ENCODE measurements at places on chromosomes 11 and 22.

- no peak for DNase-seq
These were observed 119.1 kb upstream of the LRRC4C start for GRCh38 chr11:41578421-41579051.

DNA sequence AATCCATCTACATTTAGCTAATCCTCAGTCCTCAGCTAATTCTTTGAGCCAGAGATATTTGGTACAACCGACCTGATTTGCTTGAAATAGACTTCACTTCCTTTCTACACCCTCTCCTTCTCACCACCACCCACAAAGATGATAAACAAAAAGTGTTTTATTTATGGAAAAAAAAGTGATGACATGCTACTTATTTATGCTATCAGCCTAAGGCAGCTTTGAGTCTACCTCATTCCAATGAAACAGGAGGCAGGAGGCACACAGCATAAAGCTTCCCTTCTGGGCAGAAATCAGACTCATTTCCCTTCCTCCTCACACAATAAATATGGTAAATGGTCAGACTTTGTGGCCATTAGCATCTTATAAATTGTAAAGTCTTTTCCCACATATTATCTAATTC is 325.7 kb downstream of the SOX6 start:
- DNase-seq = no peak

GRCh38 chr11:47641600-47642098 is 710 bp downstream of the MTCH2 start:
- no peak for DNase-seq

DNA sequence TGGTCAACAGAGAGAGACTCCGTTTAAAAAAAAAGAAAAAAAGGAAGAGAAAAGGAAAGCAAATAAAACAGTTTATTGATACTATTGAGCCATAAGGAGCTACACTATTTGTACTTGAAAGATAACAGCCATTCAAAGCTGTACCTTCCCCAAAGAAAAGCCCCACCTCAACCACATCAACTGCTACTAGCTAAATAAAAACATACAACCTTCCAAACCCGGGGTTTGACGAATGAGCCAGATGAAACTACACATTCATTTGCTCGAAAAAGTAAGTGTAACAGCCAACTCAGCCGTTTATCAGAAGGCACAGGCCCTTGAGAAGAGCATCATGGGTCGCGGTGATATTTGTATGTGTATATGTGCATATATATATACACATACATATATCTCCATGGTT is 78.4 kb downstream of the SIK3 start:
- no peak for DNase-seq

DNA sequence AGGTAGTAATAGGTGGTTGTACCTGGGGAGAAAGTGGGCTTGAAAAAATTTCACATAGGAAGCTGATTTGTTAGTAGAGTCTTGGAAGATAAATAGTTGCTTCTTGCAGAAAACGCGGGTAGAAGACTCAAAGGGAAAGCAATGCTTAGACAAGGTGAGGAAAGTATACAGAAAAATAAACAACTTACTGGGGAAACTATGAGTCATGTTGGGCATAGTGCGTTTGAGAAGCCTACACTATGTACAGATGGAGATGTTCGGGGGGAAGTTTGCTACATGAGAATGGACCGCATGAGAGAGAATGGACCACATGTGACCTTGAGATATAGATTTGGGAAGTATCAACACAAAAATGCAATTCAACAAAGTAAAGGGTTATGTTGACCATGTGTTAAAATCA is 86.7 kb upstream of the DDI1 start:
- no peak for DNase-seq

- no peak for DNase-seq
These were observed 1080.2 kb downstream of the OPCML start for GRCh38 chr11:132451942-132452601.

DNA sequence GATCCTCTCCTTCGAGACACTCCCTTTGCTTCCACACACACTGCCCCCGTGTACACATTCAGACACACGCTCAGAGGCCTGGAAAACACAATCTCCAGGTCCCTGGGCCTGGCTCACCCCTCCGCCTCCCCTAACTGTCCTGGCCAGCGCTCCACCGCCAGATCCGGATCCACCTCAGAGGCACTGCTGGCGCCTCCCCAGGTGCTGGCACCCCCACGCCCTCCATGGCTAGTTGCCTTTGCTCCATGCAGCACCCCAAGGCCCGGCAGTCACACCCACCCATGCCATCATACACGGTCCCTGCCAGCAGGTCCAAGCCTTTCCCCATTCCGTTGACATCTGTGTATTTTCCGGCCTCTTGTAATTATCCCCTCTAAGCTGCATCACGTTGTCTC is 11.1 kb downstream of the SPTBN2 start:
- DNase-seq = no peak

DNA sequence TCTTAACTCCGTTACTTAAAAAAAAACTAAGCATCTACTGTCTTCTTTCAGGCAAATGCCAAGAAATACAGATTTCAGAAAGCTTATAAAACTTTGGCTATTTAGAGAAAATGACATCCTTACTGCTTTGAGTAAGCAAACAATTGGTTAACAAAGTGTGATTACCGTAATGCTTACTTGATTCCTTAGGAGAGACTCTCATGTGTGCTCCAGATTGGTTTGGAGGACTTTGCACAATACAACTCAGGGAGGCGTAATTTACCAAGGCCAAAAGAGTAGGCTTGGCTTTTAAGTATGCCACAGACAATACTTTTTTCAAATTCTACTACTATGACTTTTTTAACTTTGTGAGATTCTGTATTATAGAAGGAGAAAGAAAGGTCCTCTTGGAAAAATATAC is 76.9 kb upstream of the ALKBH3 start:
- DNase-seq = no peak

- DNase-seq = no peak
These were observed 113.1 kb downstream of the ARHGAP42 start for GRCh38 chr11:100800202-100800601.

DNA sequence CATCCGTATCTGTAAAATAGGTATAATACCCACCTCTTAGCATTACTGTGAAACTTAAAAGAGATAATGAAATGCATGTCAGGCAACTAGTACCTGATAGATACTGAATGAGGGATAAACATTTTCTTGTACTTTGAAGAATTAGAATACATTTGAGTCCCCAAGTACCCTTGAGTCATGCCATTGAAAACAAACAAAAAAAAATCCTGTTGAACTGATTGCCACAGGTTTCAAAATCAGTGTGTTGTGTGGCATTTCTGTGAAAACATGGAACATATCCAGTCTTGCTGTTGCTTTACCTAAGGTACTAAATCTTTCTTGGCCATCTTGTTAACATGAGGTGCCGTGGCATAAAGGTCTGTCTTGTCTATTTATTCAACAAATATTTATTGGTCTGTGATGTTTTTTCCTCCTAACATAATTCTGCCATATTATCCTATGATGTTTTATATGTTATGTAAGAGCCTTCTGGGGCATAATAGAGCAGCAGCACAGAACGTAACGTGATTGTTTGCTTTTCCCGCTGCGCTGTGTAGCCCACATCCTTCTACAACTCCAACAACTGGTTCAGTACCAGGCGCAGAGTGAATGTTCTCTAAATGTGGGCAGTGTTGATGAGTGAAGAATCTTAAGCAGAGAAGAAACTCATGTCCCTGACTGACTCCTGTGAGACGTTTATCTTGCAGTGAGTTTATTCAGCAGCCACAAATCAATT is 79.3 kb upstream of the RAB1B start:
- no peak for DNase-seq

GRCh38 chr11:21396342-21397008 is 727.1 kb downstream of the NELL1 start:
- no peak for DNase-seq

DNA sequence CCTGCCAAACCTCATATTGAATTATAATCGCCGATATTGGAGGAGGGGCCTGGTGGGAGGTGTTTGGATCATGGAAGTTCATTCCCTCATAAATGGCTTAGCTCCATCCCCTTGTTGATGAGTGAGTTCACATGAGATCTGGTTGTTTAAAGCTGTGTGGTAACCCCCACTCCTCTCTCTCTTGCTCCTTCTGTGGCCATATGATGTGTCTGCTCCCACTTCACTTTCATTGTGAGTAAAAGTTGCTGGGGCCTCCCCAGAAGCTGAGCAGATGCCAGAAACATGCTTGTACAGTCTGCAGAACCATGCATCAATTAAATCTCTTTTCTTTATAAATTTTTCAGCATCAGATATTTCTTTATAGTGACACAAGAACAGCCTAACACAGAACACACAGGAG is 929.0 kb upstream of the FAT3 start:
- DNase-seq = no peak

DNA sequence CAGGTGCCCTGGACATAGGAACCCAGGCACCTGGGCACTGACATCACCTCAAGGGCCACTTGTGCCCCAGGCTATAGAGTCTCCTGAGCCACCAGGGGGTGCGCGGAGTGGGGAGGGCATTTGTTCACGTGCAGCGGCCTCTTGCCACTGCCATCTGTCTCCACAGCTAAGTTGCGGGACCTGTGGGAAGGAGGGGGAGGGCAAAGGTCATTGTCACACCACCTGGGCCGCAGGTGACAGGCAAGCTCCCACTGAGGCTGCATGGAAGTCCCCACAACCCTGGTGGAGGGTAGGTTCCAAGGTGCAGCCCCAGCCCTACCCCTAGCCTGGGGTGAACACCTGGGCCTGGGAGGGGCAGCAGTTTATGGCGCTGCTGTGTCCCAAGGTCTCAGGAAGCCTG is 79.5 kb downstream of the PIWIL3 start:
- no peak for DNase-seq

- peak; percentile 2 for DNase-seq
These were observed 2211.8 kb downstream of the LRRC4C start for GRCh38 chr11:39247570-39248137.

DNA sequence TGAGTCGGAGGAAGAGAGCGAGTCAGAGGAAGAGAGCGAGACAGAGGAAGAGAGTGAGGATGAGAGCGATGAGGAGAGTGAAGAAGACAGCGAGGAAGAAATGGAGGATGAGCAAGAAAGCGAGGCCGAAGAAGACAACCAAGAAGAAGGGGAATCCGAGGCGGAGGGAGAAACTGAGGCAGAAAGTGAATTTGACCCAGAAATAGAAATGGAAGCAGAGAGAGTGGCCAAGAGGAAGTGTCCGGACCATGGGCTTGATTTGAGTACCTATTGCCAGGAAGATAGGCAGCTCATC is 780 bp downstream of the TRIM44 start:
- DNase-seq = no peak

DNA sequence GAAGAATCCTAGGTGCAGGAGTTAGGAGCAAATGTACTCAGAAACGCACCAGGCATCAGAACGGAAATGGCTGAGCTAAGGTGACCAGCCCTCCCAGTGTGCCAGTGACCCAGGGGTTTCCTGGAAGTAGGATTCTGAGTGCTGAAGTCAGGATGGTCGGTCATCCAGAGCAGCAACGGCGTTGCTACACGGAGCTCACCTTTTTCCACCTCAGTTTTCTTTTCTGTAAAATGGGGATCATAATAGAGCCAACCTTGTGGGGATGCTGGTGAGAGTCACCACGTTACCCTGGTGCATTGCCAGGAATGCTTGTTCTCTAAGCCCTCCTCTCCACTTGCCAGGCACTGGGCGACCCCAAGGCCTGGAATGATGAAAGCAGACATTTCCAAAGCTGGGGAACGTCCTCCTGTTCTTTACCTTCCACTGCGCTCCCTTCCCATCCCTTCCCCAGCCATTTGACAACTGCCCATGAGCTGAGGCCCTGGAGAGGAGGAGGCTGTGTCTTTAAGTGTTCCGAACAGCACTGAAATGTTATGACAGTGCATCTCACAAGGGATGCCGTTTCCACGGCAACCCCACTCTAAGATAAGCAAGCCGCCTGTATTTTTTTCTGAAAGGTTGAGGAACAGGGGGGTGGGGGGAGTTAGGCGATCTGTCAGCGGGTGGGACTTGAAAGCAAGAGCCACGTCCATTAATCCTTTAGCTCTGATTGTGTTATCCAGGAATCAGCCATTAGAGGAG is 66.8 kb downstream of the TSPAN18 start:
- DNase-seq = no peak

GRCh38 chr11:130458410-130458729 is 9.9 kb downstream of the ADAMTS15 start:
- DNase-seq = no peak

GRCh38 chr22:23533328-23533762 is 46.7 kb downstream of the IGLL1 start:
- DNase-seq = no peak

DNA sequence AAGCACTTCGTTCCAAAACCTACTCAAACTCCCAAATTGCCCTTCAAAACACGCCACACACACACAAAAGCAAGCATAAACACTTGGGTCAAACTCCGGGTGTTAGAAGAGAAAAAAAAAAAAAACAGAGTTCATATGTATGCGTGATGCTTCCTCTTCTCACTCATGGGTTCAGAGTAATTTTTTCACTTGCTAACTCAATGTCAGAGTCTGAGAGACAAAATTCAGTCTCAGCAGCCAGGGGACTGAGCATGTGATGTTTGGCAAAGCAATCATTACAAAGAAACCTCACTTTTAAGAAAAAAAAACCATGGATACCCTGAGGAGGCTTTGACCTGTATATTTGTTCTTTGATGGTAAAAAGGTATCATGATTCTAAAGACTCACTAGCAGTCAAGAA is 461.7 kb downstream of the NTM start:
- no peak for DNase-seq

GRCh38 chr11:116136987-116137674 is 632.9 kb upstream of the CADM1 start:
- no peak for DNase-seq

GRCh38 chr22:25182131-25183110 is 17.2 kb upstream of the CRYBB3 start:
- no peak for DNase-seq

- no peak for DNase-seq
These were observed 34.9 kb downstream of the PRDM11 start for GRCh38 chr11:45181193-45181888.

GRCh38 chr11:3099178-3099577 is 42.0 kb upstream of the CARS1 start:
- no peak for DNase-seq

GRCh38 chr11:6321961-6322362 is 1.7 kb upstream of the CAVIN3 start:
- peak; percentile 72 for DNase-seq

GRCh38 chr11:20097319-20098221 is 62.7 kb downstream of the DBX1 start:
- DNase-seq = no peak

- no peak for DNase-seq
These were observed 16.8 kb downstream of the LSP1 start for GRCh38 chr11:1869427-1870325.

Measured in HS-5 (cell line).